Astrocyte of the spinal cord (primary cell): ENCODE measurements at places on chromosomes 12 and 14.

DNA sequence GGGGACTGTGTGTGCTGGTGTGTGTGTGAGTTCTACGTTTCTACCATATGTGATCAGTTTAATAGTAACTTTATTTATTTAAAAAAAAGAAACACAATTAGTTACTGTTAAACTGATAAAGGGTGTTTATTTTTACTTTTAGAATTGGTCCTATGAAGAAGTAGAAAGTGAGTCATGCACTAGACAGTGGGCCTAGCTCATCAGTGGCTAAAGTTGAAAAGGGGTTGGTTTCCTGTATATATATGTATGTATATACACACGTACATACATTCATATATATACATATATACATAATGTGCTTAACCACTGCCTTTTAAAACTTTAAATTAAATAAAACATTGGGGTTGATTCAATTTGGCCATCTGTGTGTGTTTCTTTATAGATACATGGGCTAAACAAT lies 68.8 kb upstream of the TMEM263 start:
- DNase-seq: no peak

DNA sequence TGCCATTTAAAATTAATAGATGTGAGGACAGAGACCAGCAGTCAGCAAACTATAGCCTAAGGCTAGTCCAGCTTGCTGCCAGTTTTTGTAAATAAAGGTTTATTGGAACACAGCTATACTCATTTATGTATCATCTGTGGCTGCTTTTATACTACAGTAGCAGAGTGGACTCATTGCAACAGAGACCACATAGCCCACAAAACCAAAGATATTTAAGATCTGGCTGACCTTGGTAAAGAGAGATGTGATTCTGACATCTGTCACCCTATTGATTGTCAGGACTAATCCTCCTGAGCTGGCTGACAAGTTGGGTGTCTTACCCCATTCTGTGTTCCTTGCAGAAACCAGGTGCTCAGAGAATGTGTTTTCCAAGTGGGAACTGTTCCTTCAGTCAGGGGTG lies 99.9 kb downstream of the BEGAIN start:
- no peak for DNase-seq

- peak; percentile 16 for DNase-seq
Measured at GRCh38 chr14:86057018-86057667, 527.2 kb downstream of the FLRT2 start.

DNA sequence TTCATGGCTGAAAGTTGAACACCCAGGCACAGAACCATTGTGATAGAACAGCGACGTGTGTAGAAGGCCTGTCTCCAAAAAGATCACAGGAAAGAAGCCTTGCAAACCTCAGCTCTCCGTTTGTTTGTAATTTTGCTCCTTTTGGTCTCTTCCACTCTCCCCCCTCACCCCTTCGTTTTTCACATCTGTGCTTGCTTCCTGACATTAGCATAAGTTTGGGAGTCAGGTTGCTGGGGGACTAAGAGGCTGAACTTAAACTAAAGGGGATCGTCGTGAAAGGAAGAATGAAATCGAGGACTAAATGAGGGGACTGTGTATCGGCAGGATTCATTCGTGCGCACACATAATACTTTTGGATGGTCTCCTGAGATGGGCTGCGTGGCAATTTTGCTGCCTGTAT lies 200.6 kb downstream of the BCAT1 start:
- no peak for DNase-seq

- DNase-seq: no peak
Measured at GRCh38 chr14:64604881-64605280, 55.1 kb downstream of the PPP1R36 start.

GRCh38 chr12:105993766-105994555 lies 144.8 kb downstream of the NUAK1 start:
- no peak for DNase-seq

- no peak for DNase-seq
Measured at GRCh38 chr12:46264057-46264456, 4.8 kb downstream of the SLC38A1 start.

DNA sequence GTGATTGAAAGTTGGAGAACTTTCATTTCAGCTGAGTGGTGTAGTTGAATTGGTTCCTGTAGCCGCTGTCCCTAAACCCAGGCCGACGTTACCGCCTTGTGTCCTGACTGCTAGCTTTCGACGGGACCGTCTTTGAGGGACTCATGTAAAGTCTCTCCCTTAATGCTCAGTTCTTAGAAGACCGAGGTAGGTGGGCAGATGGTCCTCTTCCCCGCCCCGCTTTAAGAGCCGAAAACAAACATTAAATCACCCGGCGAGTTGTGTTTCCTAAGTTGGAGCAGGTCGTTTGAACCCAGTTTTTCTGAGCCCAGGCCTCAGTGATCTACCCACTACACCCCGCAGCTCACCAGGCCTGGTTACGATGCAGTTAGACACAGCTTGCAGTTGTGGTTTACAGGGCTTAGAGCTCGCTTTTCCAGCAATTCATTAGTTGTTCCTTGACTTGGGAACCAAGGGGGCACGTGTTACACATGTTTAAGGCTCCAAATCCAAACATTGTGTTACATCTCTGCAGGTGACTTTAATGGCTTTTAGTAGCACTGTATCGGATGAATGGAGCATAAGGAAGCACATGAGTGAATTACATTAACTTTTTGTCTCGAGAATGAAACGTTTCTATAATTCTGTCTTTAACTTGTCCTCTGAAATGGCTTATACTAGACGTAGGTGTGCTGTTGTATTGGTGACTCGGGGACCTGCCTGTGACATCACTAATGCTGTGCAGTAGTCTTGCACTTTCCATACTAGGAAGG lies 790 bp downstream of the NEDD1 start:
- peak; percentile 51 for DNase-seq

GRCh38 chr14:71985538-71986189 lies 53.4 kb downstream of the RGS6 start:
- DNase-seq: peak; percentile 1

DNA sequence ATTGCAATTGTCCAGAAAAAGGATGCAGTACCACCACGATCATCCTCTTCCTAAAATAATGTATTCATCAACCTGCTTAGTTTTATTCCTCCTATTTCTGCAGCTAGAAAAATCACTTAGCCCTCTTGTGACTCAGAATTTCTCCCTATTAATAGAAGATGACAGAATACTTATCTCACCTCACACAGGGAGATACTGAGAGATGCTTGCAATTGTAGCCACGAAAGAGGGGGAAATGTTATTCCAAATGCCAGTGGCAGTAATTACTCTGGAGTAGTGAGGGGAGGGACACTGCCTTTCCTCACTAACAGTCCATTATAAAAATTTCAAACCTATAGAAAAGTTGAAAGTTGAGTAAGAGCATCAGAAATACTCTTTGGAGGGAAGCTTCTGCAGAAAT lies 11.8 kb upstream of the DUSP6 start:
- DNase-seq: no peak

- no peak for DNase-seq
Measured at GRCh38 chr12:58296863-58297262, 355.5 kb downstream of the ATP23 start.

DNA sequence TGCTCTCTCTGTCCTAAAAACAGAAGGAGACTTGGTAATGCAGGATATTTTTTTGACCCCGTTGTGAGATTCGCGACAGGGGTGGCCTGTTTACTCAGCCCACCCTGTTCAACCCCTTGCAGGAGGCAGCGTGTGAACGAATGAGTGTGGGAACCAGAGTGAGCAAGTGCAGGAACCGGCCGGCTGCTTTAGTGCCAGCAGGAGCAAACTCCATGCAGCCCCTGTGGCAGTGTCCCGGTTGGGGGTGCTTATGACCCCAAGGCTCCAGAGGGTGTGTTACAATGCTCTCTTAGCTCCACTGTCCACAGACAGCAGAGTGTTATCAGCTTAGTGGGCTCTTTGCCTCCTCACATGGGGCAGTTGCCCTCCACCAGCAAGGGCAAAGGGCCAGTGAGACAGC lies 225.2 kb downstream of the ETNK1 start:
- no peak for DNase-seq

- DNase-seq: no peak
Measured at GRCh38 chr12:41972196-41972595, 172.5 kb downstream of the GXYLT1 start.

DNA sequence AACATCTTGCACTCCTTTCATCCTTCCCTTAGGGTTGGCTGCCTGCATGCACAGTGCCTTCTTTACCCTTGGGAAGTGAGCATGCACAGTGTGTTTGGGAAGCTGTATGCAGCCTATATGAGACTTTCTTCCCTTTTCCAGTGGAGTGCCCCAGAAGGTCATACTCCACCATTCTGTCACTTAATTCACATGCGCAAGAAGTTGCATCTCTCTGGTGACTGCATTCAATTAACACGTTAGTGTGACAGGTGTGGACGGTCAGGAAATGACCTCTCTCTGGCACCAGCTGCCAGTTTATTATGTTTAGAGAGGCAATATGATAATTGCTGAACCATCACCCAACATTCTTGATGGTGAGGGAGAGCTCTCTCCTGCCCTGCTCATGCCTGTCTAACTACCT lies 770.0 kb downstream of the FLRT2 start:
- DNase-seq: no peak

GRCh38 chr14:75283162-75283832 lies 4.7 kb downstream of the FOS start:
- DNase-seq: peak; percentile 77

DNA sequence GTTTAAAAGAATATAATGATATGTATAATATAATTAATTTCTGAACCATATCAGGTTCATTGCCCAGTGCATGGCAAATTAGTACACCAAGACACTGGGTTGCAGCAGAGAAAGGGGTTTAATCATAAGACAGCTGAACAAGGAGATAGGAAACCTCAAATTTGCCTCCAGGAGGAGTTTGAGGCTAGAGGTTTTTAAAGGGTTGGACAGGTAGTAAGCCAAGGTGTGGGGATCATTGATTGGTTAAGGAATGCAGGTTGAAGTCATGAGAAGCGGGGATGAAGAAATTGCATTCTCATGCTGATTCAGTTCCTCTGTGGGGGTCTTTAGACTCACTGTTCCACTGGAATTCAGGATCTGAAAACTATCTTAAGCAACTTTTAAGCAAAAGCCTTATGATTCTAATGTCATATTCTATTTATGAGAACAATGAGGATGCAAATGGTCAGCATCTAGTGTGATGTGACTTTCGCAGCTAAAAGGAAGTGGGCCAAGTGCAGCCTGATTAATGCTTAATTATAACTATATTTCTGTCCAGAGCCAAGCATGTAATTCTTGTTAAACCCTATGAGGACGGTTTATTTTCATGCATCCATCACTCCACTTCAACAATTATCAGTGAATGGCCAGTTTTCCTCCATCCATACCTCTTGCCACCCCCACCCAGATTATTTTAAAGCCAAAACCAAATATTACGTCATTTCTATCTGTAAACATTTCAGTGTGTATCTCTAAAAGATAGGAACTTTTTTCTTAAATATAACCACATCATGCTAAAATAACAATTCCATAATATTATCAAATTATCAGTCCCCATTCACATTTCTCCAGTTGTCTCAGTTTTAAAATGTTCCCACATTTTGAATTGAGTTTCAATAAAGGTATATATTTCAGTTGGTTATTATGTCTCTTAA lies 14.9 kb downstream of the RNF212B start:
- DNase-seq: no peak

GRCh38 chr14:69828354-69828753 lies 31.3 kb upstream of the SLC10A1 start:
- DNase-seq: no peak

GRCh38 chr12:87413784-87414183 lies 615.4 kb downstream of the C12orf50 start:
- peak; percentile 67 for DNase-seq

GRCh38 chr14:50926851-50927386 lies 17.4 kb downstream of the PYGL start:
- DNase-seq: no peak

DNA sequence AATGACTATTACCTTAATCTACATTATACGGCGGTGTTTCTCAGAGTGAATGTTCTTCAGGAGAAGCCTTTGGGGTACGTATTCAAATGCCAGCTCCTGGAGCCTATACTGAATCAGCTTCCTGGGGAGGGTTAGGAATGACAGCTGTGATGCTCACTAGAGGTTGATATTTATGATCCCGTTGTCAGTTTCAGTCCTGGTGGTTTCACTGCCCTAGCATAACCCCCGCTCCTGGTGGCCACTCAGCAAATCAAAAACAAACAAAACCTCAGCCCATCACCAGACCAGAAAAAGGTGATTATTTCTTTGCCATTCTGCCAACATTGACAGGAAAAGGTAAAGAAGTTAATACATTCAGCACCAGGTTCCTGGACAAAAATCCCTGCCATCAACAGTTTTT lies 136.5 kb upstream of the CRY1 start:
- no peak for DNase-seq

- DNase-seq: no peak
Measured at GRCh38 chr12:22399464-22400180, 65.1 kb upstream of the ST8SIA1 start.

GRCh38 chr14:90490720-90491050 lies 93.9 kb downstream of the CALM1 start:
- DNase-seq: no peak

DNA sequence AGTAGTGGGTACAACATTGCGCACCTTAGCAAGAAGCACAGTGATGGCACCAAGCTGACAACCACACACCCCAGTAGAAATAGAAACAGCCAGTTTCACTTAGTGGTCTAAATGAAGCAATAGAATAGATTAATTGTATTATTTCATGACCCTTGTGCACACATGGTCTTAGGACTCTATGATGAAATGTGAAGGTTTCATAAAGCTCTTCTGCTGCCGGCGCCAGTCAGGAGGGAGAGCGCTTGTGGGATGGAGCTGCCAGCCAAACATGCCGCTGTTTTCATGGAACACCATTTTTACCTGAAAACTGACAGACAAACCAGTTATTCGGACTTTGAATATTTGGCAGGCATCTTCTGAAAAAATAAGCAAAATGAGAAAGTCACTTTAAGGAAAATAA lies 100.0 kb downstream of the PPP2R5C start:
- DNase-seq: no peak

DNA sequence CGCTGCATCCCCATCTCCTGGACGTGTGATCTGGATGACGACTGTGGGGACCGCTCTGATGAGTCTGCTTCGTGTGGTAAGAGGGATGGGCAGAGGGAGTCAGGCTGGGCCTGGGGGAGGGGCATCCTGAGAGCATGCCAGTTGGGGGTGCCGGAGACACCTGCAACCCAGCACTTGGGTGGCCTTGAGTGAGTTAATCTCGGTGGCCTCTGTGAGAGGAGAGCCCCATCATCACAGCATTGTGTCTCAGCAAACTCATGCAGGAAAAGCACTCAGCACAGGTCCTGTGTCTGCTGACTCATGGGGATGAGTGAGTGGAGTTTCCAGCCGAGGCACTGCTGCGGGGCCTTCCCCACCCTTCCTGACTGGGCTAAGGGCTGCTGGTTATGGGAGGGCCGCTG lies 19.6 kb upstream of the LRP1-AS start:
- DNase-seq: peak; percentile 76

GRCh38 chr14:34569750-34570149 lies 30.2 kb upstream of the EAPP start:
- no peak for DNase-seq

- no peak for DNase-seq
Measured at GRCh38 chr14:75329369-75329768, 50.7 kb downstream of the FOS start.

GRCh38 chr12:42539696-42540095 lies 49.9 kb downstream of the PRICKLE1 start:
- no peak for DNase-seq

DNA sequence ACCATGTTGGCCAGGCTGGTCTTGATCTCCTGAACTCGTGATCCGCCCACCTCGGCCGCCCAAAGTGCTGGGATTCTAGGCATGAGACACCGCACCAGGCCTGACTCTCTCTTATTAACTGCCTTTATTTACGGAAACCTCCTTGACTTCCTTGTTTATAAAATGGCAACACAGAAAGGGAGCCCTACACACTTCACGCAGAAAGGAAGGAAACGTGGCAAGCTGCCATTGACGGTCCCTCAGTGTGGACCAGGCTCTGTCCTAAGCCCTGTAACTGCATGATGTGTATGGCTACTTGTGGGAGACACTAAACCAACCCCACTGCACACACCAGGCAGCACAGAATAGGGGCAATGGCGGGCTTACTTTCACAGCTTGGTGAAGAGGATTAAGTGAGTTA lies 11.7 kb downstream of the CINP start:
- no peak for DNase-seq
